ENCODE measurements at places on chromosomes 3 and 15.

DNA sequence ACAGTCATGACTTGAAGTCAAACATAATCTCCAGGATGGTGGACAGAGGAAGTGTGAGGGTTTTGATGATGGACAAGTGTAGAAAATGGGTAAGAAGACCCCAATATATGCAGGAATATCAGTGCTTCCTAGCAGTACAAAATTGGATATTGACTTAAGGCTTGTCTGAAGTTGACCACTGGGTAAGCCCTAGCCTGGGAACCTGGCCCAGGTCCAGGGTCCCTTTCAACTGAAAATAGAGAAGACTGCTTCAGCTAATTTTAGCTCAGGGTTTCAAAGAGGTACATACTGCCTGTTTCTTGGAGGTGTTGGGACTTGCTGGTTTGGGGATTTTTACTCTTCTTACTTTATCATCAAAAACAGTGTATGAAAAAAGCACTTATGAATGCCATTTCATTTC is 4.7 kb downstream of the NR1D2 start:
- DNase-seq = no peak

DNA sequence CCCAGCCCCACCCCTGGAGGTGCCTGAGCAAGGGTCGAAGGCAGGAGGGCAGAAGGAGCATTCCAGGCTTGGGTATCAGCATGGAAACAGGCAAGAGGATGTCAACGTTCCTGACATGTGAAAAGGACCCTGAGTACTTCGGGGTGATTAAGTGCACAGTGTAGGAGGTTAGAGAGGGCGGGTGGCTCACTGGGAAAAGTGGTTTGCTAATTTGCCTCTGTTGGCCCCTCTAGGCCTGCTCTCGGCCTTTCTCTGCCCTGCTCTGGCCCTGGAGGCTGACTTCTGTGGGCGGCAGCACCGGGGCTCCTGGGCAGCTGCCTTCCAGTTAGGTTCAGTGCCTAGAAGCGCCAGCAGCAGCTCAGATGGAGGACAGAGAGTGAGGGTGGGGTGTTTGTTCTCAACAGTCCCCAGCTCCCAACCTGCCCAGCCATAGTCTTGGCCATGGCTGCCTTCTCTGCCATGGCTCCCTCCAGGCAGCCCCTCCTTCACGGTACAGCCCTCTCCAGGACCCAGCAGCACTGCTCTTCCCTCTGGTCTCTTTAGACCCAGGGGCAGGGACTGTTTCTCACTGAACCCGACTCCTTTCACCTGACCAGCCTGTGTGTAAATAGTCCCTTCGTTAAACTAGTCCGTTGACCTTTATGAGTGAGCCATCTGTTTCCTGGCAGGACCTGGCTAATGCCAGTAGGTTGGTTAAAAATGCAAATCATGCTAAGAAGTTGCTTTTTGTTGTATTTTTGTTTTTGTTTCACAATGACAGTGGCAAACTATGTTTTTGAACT is 107.1 kb upstream of the TPM1 start:
- DNase-seq = no peak

DNA sequence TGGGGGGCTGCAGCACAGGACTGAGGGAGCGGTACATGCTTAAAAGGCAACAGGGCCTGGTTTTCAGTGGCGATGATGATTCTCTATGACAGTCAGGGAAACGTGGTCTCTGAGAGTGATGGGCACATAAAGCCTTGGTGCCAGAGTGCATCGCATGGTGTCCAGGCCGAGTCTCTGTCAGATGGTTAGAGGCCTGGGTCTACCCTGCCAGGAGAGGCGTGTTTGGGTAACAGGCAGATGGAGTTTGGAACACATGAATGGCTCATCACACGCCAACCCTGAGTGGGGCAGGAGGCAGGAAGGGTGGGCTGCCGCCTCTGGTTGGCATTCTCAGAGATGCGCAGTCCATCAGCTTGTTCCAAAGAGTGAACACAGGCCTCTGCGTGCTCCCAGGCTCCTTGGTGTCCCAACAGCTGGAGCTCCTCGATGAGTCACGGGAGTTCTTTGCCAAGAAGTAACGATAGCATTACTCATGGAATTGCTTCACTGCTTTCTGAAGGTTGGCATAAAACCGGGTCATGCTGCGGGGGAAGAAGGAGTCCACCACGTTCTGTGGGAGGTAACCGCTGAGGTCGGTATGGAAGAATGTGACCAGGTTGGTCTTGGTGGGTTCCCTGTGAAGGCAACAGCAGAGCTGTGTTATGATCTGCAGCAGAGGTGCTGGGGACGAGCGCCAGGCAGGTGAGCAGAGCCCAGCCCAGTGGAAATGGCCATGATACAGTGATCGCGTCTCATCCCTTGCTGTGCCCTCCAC is 11.0 kb downstream of the STARD5 start:
- DNase-seq = peak; percentile 44

GRCh38 chr3:66255865-66256264 is 35.1 kb downstream of the SLC25A26 start:
- DNase-seq = no peak

DNA sequence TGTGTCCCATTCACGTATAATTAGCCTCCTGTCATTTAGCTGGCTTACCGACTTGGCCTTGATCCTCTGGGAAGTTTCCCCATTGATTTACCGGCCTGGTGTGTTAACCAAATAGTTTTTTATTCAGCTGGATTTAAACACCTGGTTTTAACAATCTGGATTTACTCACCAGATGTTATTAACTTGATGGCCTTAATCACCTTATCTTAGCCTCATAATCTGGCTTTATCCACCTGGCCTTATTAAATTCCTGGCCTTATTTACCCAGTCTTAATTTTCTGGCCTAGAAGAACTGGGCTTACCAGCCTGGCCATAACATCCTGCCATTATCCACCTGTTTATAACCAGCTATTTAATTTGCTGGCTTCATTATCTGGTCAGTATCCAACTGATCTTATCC is 89.9 kb downstream of the IL12A start:
- no peak for DNase-seq

All from skin of body (tissue), 3 donors.